NCI-H1048 (cell line): ENCODE measurements at places on chromosomes 11 and 22.

DNA sequence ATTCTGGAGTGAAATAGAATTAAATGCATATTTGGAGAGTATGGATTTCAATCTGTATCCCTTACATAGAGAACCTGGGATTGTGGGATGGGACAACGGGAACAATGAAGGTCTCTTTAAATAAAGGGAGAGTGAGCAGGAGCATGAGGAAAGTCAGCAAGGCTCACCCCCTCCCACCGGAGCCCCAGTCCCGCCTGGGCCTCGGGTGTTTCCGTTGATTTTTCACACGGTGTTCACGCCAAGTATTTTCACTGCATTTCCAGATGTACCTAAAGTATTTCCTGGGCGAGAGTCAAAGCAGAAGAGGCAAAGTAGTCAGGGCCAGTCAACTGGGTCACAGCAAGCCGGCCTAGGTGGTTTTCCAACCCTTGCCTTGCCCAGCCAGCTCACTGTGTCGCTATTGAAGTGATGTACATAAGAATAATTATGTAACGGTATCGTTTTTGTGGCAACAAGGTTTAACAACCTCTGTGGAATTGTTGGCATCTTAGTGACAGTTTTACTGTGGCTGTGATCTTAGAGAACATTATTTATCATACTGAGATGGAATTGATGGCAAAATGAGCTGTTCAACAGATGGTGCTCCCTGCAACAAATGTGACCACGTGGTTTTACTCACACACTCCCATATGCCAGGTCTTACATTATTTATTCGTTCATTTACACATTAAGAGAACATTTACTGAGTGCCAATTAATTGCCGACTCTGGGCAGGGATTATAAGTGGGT, 177.3 kb downstream of the ADAMTS15 start:
- DNase-seq, result no peak

GRCh38 chr11:124612567-124613246, 1.5 kb downstream of the PANX3 start:
- no peak for DNase-seq

DNA sequence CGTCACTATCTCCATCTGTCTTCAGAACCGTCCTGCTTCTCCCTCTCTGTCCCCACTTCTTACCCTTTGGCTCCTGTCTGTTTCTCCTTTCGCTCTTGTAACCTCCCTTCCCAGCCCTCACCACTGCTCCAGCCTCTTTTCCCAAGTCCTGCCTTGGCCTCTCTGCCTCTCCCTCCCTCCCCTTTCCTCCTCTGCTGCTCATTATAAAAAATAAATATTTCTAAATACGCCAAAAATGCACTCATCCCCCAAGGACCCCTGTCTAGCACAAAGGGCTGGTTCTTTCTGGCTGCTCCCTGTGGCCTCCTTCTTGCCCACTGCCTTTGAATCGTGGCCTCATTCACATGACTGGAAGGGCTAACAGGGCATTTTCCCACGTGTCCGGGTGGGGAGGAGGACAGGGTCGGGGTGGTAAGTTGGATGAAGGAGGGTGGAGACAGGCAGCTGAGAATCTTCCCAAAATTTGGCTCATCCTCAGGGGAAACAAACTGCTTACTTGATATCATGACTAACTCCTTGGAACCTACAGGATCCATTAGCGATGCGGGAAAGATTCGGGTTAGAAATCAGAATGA, 26.4 kb upstream of the OAF start:
- DNase-seq, result no peak

DNA sequence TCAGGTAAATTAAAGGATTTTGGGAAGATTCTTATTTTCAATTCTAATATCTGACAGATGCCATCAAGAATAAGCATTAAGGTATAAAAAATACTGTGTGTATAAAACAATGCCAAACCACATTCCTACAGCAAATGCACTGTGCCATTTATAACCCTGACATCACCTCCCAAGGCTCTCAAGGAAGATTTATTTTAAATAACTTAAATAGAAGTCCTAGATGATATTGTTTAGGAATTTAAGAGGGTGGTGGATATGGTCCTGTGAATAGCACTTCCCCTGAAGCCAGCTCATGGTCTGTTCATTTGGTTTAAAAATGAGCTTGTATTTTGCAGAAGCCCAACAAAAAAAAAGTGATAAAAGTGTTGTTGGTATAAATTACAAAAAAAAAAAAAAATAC, 32.1 kb downstream of the PPIL2 start:
- no peak for DNase-seq

- no peak for DNase-seq
These were observed 108.4 kb upstream of the GRAMD1B start for GRCh38 chr11:123321636-123322035.

GRCh38 chr11:116986521-116987105, 111.6 kb downstream of the SIK3 start:
- no peak for DNase-seq

DNA sequence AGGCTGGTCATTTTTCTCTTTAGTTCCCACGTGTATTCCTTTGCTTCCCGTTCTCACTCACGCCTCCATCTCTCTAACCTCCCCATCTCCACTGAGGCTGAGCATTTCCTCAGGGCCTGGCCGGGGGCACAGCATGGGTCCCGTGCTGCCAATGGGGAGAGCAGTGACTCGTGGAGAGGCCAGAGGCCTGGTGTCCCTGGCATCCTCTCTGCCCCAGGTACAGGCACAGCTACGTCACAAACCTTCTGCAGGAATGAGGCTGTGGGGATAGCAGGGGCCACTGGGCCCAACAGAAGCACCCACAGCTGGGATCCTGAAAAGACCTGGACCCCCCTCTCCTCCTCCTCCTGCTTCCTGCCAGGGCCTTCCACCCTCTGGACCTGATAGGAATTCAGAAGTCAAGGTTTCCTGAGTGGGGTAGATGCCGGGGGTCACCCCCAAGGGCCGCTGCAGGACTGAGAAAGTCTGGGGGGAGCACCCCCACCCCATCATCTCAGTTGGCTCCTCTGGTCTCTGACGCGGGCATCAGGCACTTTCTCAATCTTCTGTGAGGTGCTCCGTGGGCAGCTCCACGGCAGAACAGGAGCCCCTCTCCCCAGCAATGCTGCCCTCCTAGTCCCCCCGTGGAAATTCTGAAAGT, 11.8 kb downstream of the PNPLA5 start:
- DNase-seq, result no peak
